Ecto neural progenitor cell (in vitro differentiated cells): ENCODE measurements at places on chromosomes 1 and 21.

DNA sequence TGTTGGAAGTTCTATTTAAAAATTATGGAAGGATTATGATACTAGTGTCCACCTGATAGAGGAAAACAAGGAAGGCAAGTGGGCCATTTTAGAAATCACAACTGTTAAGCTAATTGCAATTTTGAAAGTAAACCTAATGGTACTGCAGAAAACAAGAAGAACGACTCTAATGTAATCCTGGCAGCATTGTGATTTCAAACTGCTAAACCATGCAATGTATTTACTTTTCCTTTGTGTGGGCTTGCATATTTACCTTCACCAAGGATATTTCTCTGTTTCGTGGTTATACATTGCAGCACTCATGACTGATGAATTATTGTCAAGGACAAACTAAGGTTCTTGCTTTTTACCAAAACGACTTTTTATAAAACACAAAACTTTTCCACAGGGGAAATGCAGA lies 88.1 kb downstream of the TM2D1 start:
- DNase-seq: no peak

DNA sequence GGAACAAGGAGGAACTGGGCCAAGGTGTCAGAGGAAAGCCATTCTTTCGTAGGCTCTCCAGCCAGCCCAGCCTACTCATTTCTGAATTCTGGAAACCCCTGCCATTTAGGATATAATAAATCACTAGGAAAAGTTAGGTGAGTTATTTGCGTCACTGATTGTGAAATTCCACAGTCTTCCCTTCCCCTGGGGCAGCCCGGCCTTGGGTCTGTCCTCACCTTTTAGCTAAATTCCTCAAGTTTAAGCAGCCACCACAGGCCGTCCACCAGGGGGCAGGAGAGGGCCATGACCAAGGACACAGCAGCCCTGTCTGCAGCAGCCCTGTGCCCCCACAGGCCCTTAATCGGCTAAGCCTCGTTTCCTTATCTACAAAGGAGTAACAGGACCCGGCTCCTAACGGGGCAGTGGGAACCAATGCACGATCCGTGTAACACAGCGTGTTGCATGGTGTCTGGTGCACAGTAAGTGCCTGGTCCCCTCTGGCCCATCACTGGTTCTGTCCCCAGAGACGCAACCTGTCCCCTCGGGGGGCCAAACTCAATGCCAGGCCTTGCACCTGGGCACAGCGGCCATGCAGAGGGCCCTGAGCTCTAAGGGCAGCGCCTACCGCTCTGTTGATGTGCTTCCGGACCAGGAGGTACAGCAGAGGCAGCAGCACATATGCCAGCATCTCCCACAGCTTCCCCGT lies 18.1 kb downstream of the GPR157 start:
- DNase-seq: peak; percentile 92

DNA sequence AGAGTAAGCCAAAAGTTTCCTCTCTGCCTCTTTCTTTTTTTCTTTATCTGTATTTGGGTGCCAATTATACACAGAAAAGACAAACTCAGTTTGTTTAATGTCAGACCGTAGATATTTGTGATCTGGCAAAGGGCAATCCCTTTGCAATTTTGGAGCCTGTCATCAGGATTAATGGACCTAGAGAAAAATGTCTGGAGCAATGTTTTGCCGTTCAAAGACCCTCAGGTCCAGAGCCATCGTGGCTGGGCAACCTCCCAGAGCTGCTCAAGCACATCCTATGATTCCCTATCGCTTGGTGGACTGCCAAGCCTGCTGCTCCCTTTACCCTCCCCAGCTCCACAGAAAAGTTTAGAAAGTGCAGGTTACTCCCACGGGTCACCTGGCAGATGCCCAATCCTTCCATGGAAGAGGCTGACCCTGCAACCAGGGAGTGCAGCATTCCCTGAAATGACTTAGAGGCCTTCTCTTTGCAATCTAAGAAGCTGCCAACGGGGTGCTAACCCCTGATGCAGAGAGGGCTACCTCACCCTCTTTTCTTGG lies 112.5 kb upstream of the NGF start:
- no peak for DNase-seq

- DNase-seq: no peak
Measured at GRCh38 chr1:231630558-231631205, 4.1 kb downstream of the DISC1 start.

GRCh38 chr1:89911191-89911991 lies 83.5 kb upstream of the ZNF326 start:
- no peak for DNase-seq

DNA sequence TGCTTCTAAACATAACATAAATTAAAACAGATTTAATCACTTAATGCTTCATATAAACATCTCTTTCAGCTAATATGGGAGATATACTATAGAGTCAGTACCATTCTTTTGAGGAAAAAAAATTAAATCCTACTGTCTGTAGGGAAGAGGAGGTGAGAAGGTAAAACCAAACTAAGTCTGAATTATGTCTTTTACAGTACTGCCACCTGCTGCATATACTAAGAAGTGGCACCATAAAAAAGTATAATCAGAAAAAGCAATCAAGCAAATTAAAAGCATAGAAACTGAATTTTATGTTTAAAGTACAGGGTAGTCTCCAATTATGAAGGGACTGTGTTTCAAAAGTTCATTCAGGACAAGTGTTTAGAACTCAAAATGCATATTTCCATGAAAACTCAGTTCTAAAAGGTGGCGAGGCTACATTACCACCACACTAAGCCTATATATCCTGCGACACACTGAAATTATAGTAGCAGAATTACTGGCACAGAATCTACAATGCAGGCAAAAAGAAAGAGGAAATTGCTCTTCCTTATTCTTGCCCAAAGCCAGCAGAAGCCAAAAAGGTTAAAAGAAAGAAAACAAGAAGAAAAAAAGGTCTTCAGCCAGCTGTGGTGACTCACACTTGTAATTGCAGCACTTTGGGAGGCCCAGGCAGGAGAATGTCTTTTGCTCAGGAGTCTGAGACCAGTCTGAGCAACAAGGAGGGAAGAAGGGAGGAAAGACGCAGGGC lies 9.0 kb downstream of the NSL1 start:
- DNase-seq: no peak

DNA sequence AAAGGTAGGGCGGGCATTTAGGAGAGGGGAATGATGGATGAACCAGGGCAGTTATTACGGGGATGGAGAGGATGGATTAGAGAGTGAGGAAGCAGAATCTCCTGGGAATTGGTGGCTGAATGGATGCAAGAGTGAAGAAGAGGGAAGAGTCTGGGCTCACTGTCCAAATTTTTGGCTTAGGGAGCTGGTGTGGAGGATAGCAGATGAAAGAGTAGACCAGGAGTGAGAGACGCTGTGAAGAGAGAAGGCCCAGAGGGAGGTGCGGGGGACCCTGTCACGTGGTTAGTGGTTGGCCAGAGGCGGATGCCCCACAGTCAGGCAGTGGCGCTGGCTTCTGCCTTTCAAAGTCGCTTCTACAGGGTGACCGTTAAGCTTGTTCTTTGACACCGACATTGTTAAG lies 78.4 kb downstream of the PEX14 start:
- no peak for DNase-seq

DNA sequence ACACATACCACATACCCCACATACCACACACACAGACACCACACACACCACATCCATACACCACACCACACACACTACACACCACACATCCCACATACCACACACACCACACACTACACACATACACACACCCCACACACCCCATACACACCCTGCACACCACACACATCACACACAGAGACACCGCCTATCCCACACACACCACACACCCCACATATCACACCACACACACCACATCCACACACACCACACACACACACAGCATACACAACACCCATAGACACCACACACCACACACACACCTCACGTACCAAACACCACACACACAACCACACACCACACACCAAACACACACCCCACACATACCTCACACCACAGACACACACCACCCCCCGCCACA lies 68.3 kb downstream of the SLC9A1 start:
- DNase-seq: no peak

GRCh38 chr1:186535388-186536133 lies 74.6 kb upstream of the PDC start:
- no peak for DNase-seq

- peak; percentile 57 for DNase-seq
Measured at GRCh38 chr21:30434033-30434631, 4.1 kb downstream of the KRTAP13-4 start.

DNA sequence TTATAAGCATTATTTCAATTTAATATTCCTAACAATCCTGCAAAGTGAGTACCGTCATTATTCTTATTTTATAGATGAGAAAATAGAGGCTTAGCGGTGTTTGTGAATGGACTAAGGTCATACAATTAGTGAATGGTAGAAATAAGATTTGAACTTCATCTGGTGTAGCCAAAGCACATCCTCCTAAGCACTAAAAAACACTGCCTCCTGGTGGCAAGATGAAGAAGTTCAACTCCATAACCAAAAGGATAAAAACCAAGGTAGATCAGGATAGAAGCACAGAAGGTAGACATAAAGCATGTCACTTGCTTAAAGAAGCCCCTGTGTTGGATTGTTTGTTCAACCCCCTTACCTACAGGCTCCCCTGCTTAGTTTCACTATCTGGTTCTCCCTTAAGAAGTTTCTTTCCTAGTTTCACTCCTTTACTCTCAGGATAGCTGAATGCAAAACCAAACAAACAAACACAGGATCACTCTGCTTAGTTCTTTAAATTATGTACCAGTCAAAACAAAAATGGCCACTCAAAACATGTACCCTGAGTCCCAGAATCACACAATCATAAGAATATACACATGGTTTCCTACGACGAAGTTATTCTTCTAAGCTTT lies 12.7 kb upstream of the AIM2 start:
- no peak for DNase-seq

DNA sequence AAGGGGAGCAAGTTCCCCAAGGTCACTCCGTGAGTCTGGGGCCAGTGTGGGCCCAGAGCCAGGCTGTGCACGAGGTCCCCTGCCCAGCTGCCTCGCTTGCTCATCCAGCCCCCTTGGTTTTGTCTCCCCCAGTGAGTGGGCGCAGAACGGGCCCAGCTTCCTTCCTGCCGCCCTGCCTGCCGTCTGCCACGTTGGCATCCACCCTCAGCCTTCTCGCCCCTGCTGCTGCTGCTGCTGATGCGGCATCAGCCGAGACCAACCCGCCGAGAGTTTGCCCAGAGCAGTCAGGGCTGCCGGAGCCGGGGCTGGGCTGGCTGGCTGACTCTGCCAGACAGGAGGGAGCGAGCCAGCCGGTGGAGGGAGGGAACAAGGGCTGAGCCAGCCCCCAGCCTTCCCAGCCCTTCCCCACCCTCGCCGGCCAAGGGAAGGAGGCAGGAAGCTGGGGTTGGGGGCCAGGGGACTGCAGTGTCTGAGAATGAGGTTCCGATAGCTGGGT lies 31.4 kb upstream of the WASF2 start:
- DNase-seq: no peak

DNA sequence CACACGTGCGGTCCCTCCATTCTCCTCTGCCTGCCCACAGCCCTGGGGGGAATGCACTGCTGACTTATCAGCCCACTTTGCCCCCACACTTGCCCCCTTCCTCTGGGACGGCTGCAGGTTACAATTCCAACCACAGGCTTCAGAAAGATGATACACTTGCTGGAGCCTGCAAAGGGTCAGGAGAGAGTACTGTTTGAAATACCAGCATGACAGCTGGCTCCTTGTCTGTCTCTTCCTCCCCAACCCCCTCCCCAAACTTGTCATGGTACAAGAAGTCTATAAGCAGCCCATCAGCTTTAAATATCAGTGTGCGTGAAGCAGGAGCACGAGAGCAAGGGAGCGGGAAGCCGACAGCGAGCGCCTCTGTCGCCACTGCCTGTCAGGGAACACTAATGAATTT lies 62.4 kb downstream of the ERI3 start:
- no peak for DNase-seq

- no peak for DNase-seq
Measured at GRCh38 chr1:41941381-41941780, 22.7 kb upstream of the HIVEP3 start.

- no peak for DNase-seq
Measured at GRCh38 chr21:16181018-16181417, 451.2 kb downstream of the USP25 start.

GRCh38 chr1:147565189-147565980 lies 24.1 kb downstream of the BCL9 start:
- DNase-seq: no peak

GRCh38 chr1:2202843-2203601 lies 8.4 kb upstream of the FAAP20 start:
- DNase-seq: no peak

GRCh38 chr1:64357422-64357821 lies 112.5 kb upstream of the CACHD1 start:
- no peak for DNase-seq

DNA sequence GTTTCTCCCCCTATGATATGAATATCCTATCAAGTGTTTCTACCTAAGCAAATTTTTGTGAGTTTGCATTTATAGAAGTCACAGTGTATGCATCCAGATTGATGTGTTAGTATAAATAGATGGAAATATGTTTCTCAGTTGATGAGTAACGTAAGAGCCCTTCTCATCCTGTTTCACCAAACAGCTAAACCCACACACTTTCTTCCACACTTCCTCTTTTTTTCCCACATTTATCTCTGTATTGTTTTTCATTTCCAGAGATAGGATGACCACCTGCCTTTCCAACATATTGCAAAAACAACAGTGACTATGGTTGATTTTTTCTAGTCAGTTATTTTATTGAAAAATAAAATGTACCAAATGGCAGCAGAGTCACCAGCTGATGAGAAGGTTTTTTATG lies 490.1 kb downstream of the NEGR1 start:
- DNase-seq: no peak

GRCh38 chr1:212479188-212479587 lies 46.5 kb downstream of the NENF start:
- no peak for DNase-seq

- no peak for DNase-seq
Measured at GRCh38 chr21:36105327-36105842, 29.5 kb upstream of the CBR3 start.

- DNase-seq: peak; percentile 91
Measured at GRCh38 chr1:151130987-151131586, 15.3 kb downstream of the SEMA6C start.

GRCh38 chr21:41643246-41643966 lies 123.4 kb downstream of the RIPK4 start:
- no peak for DNase-seq

- no peak for DNase-seq
Measured at GRCh38 chr1:40363721-40364120, 9.8 kb upstream of the SMAP2 start.

GRCh38 chr1:180231506-180231921 lies 1.4 kb downstream of the LHX4 start:
- no peak for DNase-seq

- DNase-seq: no peak
Measured at GRCh38 chr1:159791461-159791860, 10.7 kb downstream of the DUSP23 start.

- no peak for DNase-seq
Measured at GRCh38 chr1:84719543-84720217, 29.4 kb upstream of the SSX2IP start.

DNA sequence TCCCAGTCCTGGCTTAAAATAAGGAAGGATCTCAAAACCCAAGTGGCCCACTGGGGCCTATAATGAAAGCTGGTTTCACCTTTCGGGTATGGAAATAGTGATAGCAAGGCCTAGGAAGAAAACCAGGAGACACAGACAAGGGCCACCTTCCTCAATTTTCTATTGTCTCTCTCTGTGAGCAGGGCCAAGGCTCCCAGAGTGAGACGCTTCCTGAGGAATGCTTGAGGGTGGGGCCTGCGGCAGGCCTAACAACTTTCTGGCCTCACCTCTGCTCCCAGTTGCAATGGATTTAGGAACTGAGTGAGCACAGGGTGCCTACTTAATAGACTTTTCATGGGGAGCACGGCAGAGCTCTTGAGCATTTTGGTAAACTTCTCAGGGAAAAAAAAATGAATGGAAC lies 300.9 kb downstream of the ASTN1 start:
- DNase-seq: no peak

GRCh38 chr1:106755682-106756406 lies 300.6 kb upstream of the PRMT6 start:
- DNase-seq: no peak
